ENCODE measurements at places on chromosomes 1 and 21.
A peak's percentile ranks its signal among the peaks of the same experiment; 100 is the strongest.

- H3K4me3 ChIP-seq = no peak overlapping the region
- H3K27ac ChIP-seq = peak overlapping the region; percentile 62
- no peaks in the 10 kb centered on the region for H3K27me3 ChIP-seq
- H3K4me1 ChIP-seq = peaks cover 5% of the 10 kb centered on the region
These were observed 262.1 kb upstream of the SGIP1 start for GRCh38 chr1:66271904-66272254.

GRCh38 chr1:1175221-1176062 is 1.8 kb downstream of the TTLL10 start:
- no peaks in the 10 kb centered on the region for H3K4me1 ChIP-seq
- no peaks in the 10 kb centered on the region for H3K36me3 ChIP-seq
- peaks cover 11% of the 10 kb centered on the region for H3K27me3 ChIP-seq

- H3K27me3 ChIP-seq = no peaks in the 10 kb centered on the region
- no peak overlapping the region for H3K27ac ChIP-seq
- no peak for DNase-seq
- H3K4me3 ChIP-seq = no peak overlapping the region
- no peaks in the 10 kb centered on the region for H3K4me1 ChIP-seq
These were observed 49.1 kb downstream of the WNT9A start for GRCh38 chr1:227898502-227899140.

DNA sequence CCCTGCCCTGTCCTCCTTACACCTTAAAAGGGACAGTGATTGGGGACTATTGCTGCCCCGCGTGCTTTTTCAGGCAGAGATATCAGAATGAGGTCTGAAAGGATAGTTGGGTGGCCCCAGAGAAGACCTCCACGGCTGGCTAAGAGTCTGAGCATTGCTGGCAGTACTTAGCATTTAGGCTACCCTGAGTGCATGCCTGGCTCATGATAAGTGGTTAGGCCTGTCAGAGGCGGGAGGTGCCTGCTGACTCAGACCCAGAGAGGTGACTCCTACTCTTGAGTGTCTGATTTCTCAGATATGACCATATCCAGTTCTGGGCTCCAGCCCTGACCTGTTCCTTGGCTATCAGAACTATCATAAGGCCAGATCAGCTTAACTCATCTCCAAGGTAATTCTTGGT is 213.7 kb downstream of the PBX1 start:
- DNase-seq = peak; percentile 69
- no peak overlapping the region for H3K4me3 ChIP-seq
- no peaks in the 10 kb centered on the region for H3K27me3 ChIP-seq
- peaks cover 12% of the 10 kb centered on the region for H3K4me1 ChIP-seq
- no peaks in the 10 kb centered on the region for H3K36me3 ChIP-seq

GRCh38 chr1:94528299-94528698 is 13.3 kb downstream of the F3 start:
- no peak overlapping the region for H3K4me3 ChIP-seq
- H3K27me3 ChIP-seq = no peaks in the 10 kb centered on the region
- H3K4me1 ChIP-seq = no peaks in the 10 kb centered on the region
- no peak for DNase-seq

DNA sequence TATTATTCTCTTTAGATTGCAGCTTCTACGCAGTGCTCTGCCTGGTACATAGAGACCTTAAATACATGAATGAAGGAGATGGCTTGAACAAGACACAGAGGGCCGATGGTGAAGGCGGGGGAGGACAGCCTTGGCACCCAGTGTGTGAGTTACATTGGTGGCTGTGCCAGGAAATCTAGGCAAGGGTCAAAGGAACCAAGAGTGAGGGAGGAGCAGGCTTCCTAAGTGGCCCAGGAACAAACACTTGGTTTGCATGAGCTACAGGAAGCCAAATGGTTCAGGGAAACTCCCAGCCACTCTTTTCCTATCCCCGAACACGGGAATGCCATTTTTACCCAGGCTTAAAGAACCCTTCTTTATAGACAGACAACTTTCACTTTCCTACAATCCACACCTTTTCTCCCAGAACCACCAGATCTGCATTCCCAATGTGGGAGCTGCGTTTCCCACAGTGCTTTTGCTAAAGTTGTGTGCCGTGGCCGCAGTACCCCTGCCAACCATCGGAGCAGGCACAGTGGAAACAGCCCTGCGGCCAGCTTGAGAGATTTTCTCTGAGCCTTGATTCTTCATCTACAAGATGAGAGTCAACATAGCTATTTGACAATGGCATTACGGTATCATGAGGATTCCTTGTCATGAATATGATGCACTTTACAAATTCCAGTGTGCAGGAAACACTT is 3.5 kb upstream of the CLEC20A start:
- H3K27ac ChIP-seq = no peak overlapping the region
- no peaks in the 10 kb centered on the region for H3K27me3 ChIP-seq
- no peak for DNase-seq
- no peak overlapping the region for H3K4me3 ChIP-seq
- no peaks in the 10 kb centered on the region for H3K4me1 ChIP-seq
